Psoas muscle (tissue), 8 donors: ENCODE measurements at places on chromosomes 5 and 9.

DNA sequence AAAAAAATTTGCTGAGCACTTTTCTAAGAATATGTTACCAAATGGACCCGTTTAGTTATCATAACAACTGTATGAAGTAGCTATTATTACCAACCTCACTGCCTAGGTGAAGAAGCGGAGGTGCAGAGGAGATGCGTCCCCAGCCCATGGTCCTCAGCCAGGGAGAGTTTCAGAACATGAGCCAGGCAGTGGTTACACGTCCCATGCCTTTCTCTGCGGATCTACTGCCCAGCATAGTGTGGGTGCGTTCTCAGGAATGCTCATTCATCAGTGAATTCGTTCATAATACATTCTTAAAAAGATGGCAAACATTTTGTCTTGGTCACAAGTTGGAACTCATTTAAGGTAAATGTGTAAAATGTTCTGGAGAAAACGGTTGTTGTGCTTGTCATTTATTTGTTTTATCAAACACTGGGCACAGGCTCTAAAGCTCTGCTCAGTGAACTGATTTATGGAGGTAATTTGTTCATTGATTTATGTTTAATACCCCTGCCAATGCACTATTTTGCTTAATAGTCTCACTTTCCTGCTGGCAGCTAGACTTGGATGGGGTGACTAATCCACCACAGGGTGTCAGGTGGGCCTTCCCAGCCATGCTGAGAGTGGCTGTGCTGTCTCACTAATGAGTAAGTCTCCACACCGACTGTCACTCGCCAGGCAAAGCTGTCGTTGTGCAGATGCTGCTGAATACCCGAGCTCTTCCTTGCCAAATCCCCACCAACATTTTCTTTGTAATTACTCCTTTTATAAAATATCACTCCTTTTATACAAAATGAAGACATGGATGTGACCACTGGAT lies 248.8 kb downstream of the TENT4A start:
- DNase-seq, result no peak

DNA sequence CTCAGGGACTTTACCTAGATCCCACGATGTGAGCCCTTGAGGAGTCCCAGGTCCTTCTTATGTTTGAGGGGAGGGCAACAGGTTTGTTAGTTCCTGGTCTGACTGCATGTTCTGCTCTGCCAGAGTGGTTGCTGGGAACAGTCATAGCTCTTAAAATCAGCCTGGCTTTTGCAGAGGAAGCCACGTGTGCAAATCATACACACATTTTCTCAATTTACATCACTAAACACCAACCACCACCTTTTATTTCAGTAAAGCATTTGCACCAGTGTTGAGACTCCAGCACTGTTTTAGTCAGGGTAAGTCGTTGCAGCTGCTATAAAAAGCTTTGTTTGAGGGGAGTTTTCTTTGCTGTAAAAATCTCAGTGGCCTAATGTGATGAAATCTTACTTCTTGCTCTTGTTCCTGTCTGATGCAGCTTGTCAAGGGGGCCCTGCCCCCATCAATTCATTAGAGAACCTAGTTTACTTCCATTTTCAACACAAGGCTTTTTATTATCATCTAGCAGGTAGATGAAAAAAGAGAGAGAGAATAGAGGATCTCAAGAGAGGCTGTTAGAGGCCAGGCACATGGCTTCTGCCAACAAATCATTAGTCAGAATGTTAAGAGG lies 70.3 kb upstream of the VCAN start:
- DNase-seq, result no peak

- no peak for DNase-seq
Measured at GRCh38 chr5:35117967-35118366, 70.2 kb upstream of the AGXT2 start.

DNA sequence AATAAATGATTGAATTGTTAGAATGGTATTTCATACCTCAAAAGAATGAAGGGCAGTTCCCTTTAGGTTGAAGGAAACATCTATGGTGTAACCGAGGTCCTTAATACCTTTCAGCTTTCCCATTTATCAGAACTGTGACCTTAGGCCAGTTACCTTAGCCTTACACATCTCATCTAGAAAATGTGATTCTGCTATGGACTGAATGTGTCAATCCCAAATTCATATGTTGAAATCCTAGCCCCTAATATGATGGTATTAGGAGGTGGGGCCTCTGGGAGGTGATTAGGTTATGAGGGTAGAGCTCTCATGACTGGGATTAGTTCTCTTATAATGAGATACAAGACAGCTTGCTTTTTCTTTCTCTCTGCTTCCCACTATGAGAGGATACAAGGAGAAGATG lies 441.9 kb downstream of the PLK2 start:
- DNase-seq, result no peak

DNA sequence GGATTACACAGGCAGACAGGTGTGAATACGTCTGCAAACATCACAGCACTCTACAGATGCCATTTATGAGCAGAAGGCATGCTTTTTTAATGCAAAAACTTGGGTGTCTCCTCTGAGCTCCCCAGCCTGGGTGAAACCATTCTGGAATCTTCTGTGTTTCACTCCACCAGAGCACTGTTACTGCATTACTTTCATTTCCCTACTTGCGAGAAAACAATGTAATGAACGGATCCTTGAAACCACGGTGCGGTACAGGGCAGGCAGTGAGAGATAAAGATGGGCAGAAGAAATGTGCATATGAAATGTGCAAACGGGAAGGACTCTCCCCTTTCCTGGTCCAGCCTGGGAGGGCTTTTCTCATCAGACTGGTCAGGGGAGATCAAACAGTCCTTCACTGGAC lies 584.3 kb upstream of the KLF4 start:
- no peak for DNase-seq
